ENCODE measurements at places on chromosomes 11 and 22.

- DNase-seq = no peak
Measured at GRCh38 chr11:76115555-76115954, 90.7 kb downstream of the WNT11 start.

DNA sequence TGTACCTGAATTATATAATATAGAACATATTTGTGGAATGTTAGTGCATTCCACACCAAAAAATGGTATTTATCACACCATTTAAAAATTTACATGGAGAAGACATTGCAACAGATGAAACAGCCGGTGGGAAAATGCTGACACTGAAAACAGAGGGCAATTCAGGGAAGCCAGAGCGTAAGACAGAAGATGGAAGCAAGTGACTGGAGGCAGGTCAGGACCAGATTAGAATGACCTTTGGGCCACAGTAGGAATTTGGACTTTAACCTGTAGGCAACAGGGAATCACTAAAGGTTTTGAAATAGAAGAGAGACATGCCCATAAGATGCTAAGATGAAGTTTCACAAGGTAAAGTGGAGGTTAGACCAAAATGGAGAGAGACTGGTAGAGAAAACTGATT lies 60.5 kb downstream of the METTL15 start:
- no peak for DNase-seq

DNA sequence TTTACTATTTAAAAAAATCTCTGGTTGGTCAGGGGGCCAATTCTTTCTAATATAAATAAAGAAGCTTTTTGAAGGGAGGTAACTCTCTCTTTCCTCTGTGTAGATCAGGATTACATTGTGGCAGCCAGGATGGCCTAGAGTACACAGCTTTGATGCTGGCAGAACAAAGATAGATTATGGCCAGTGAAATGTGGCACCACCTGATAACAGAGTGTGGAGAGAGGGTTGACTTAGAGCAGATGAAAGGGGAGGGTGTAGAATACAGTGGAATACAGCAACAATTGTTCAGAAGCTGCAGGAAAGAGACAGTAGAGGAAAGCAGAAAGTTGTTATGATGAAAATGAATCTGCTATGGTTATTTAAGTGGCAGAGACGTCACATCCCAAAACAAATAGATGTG lies 99.0 kb downstream of the FAR1 start:
- no peak for DNase-seq

DNA sequence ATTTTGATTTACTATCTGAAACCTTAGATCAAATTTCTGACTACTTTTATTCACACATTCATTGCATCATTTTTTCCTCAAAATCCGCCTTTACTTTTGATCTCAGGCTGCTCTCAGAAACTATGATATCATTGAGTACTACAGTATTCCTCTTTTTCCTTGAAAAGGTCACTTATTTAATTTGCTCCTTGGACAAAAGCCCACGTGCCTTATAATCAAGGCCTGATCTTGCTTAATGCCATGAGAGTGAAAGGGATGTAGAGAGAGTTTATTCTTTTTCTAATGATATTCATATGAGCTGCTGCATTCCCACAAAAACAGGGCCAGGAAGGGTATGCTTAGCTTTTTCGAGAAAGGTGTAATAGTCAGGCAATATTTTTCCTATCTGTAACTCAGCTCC lies 327.0 kb downstream of the ETS1 start:
- no peak for DNase-seq

- no peak for DNase-seq
Measured at GRCh38 chr11:124612567-124613246, 1.5 kb downstream of the PANX3 start.

GRCh38 chr11:65502274-65502554 lies 3.4 kb downstream of the MALAT1 start:
- DNase-seq = no peak

GRCh38 chr11:95067039-95067840 lies 521 bp downstream of the SRSF8 start:
- DNase-seq = peak; percentile 68

DNA sequence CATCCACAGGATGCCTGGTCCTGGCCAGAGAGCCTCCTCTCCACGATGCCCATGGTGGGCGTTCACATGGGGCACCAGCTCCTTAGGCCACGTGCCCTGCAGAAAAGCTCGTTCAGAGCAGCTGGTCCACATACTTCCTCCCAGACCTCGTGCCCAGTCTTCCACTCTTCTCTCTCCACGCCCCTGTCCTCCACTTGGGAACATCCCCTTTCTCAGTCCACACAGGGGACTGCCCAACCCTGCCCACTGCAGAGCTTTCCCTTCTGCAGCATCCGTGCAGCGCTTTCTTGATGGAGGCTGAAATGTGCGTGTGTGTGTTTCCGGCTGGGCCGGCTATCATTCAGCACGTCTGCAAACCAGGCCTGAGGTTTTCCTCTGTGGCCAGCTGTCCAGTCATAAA lies 11.3 kb downstream of the TPCN2 start:
- DNase-seq = no peak

DNA sequence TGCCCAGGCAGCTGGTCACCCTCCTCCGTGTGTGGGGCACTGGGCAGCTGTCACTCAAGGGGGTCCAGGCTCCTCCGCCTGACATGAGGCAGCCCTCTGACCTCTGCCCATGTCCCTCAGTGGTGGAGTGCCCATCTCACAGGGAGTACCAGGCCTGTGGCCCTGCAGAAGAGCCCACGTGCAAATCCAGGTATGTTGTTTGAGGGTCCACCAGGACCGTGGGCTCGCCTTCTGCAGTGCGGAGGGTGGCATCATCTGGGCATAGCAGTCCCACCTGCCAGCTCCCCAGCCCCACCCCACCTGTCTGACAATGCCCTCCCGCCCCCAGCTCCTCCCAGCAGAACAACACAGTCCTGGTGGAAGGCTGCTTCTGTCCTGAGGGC lies 30.5 kb downstream of the MUC2 start:
- no peak for DNase-seq

DNA sequence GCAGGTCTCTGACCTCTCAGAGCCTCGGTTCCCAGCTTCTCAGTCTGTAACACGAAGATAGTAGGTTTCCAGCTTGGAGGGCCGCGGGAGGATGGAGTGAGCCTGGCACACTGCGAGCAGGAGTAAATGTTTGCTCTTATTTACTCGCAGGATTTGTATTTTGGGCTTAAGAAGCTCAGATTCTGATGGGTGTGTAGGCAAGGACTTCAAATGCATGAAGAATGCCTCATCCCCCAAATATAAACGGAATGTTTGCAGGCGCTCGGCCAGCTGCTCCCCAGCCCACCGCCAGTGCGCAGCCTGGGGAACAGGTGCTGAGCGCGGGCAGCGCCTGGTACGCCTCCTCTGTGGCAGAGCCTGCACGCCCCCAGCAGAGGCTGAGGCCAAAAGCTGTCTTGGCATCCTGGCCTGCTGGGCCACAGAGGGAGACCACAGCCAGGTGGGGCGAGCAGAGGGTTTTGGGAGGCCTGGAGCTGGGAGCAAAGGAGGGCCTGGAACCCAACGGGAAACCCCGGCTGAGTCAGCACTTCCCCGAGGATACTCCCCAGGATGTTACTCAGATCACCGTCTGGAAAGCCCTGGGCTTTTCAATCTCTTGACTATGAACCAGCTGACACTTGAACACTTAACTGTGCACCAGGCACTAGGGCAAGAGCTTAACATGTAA lies 9.4 kb downstream of the EHD1 start:
- DNase-seq = no peak

DNA sequence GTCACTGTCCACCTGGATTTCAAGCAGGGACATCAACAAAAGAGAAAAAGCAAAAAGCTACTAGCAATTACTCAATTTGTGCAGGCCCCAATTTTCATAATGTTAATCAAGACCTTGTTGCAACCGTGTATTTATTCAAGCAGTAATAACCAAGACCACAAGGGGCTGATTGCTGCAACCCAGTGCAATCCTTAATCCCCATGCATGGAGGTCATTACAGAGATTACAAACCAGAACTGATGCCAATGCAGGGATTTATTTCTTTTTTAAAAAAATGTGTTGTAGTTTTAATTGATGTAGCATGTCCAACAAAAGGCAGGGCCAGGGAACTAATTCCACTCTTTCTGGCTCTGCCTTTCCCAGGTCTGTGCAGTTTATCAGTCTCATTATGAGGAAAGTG lies 18.4 kb downstream of the TECTA start:
- peak; percentile 18 for DNase-seq

DNA sequence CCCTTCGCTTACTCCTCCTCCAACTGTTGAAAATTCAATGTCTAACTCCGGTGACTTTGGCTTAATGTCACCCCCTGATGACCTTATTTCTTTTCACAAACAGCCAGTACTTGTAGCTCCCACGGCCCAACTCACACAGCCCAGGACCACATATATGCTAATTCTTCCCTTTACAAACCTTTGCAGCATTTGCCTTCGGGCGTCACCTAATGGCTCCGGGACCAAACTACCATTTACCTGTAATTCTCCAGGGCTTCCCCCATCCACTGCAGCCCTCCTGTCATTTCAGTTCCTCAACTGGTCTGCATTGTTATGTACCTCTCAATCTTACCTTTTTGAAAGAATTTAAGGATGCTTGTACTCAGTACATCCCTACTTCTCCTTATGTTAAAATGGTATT lies 29.8 kb upstream of the OR56B4 start:
- DNase-seq = no peak

DNA sequence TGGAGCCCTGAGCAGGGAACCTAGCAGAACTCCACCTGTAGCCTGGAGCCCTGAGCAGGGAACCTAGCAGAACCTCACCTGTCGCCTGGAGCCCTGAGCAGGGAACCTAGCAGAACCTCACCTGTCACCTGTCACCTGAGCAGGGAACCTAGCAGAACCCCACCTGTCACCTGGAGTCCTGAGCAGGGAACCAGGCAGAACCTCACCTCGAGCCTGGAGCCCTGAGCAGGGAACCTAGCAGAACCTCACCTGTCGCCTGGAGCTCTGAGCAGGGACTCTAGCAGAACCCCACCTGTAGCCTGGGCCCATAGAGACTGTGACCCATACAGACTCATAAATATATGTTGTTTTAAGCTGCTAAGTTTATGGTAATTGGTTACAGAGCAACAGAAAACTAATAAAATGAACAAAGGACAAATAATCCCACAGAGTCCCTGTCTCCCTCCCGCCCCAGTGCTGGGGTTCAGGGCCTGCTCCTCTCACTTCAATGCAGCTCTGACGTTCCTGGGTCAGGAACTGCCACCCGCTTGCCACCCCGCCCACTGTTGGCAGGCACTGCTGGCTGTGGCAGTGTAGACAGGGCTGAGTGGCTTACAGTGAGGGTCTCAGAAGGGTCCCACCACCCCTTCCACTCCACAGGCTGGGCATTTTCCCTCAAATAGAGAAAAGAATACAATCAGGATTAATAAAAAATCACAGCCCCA lies 259.1 kb downstream of the TBC1D22A start:
- no peak for DNase-seq

DNA sequence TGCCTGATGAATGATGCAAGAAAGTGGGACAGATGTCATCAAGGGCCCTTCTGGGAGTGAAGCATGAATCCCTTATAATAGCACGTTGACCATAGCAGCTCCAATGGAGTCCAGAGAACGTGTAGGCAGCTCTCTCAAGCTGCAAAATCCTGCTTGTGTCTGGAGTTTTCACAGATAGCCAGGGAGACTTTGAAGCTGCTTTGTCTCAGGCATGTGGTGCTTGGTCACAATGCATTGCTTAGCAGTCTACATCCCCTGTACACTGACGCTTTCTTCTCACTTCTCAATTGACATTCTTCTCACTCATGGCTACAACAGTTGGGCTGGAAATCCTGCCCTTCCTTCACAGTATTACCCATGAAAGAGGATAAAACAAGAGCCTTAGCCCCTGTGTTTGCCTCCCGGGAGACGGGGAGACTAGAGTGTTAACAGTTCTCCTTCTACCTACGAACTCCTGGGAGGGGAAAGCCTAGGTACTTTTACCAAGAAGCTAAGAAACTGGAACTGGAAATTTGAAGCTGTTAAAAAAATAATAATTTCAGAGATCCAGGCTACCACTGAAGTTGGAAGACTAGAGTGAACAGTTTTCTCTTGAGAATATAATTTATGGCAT lies 20.7 kb upstream of the MMP7 start:
- peak; percentile 19 for DNase-seq

DNA sequence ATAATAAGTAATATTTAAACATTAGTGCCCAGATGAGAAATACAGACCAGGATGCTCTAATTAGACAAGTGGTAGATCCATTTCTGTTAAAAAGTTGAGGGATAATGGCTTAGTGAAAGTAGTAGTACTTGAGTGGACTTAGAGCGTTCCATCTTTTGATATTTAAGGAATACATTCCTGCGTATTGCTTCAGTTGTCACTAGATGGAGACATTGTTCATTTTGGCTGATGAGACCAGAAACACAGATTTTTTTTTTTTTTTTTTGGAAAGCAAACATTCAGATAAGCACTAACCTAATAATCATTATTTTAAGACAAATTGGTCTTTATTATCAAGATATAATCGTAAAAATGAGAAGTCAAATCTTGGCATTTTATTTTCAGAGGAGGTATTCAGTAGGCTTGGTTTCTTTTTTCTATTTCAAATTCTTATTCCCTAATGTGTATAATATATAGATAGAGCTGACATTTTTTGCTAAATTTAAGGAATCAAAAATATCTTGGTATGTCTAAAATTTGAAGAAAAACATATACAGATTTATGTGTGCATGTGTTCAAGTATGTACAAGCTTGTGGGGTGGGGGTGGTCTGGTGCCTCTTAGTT lies 92.9 kb downstream of the DYNC2H1 start:
- no peak for DNase-seq

DNA sequence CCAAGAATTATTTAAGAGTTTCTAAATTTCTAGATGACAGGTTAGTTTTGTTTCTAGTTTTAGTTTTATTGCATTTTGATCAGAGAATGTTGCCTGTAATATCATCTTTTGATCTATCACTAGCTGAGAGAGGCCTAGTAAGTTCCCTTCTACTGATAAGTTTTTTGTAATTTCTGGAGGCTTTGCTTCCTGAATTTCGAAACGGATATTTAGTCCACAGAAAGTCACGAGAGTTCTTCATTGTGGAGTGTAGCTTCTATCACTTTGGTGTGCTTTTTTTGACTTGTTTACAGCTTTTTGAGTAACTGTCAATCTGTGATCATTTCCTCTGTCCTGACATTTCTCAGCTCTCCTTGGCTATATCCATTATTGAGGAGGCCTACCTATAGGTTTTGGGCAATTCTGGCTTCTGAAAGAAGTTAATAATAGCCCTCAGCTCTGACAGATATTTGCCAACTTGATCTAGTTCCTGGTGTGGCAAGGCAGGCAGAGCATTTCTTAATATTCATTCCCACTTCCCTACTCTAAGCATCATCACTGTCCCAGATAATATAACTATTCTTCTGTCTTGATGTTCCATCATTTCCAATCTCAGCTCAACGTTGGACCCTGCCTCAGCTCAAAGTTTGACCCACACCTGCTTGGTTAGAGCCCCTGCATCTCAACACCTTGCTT lies 171.3 kb downstream of the BLID start:
- DNase-seq = no peak
